ENCODE measurements at places on chromosomes 13 and 19. TPM values are rescaled to one million over a fixed set of nuclear protein-coding genes. Genes with fewer than 3 reads are reported as not detected.
A peak's percentile ranks its signal among the peaks of the same experiment; 100 is the strongest.

- no peak for DNase-seq
Measured at GRCh38 chr13:73767191-73767741, 366.9 kb downstream of the KLF12 start.

GRCh38 chr13:74287724-74288169 is 153.5 kb upstream of the KLF12 start:
- no peak for DNase-seq

DNA sequence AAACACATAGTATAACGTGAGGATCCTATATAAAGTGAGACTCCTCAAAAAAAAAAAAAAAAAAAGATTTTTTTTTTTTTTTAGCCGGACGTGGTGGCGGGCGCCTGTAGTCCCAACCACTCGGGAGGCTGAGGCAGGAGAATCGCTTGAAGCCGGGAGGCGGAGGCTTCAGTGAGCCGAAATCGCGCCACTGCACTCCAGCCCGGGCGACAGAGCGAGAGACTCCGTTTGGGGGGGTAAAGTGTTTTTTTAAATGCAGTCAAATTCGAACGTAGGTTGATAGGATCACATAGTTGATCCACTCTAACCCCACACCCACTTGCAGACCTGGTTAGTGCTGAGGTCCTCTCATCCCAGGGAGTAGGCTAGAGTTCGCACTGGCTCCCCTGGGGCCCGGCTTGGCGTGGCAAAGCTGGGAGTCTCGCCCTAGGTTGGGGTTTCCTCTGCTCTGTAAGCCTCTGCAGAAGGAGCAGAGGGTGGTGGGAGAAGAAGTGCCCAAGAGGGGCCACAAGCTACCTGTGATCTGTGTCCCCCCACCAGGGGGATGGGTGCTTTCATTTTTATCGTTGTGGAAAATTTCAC is 6.5 kb downstream of the RNF225 start:
- DNase-seq, result peak; percentile 16

DNA sequence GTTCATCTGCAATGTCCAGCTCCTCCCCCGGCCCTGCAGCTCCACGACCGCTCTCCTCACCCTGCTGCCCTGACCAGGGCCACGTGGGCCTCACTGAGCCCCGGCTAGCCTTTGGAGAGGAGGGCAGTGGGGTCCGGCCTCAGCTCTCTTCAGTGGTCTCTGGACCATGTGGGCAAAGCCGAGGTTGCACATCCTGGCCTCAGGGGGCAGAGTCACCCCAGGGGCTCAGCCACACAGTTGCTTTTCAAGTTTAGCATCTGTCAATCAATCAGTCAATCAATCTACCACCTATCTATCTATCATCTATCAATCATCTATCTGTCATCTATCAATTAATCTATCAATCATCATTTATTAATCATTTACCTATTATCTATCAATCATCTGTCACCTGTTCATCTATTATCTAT is 3.0 kb upstream of the DIRAS1 start:
- DNase-seq, result no peak

DNA sequence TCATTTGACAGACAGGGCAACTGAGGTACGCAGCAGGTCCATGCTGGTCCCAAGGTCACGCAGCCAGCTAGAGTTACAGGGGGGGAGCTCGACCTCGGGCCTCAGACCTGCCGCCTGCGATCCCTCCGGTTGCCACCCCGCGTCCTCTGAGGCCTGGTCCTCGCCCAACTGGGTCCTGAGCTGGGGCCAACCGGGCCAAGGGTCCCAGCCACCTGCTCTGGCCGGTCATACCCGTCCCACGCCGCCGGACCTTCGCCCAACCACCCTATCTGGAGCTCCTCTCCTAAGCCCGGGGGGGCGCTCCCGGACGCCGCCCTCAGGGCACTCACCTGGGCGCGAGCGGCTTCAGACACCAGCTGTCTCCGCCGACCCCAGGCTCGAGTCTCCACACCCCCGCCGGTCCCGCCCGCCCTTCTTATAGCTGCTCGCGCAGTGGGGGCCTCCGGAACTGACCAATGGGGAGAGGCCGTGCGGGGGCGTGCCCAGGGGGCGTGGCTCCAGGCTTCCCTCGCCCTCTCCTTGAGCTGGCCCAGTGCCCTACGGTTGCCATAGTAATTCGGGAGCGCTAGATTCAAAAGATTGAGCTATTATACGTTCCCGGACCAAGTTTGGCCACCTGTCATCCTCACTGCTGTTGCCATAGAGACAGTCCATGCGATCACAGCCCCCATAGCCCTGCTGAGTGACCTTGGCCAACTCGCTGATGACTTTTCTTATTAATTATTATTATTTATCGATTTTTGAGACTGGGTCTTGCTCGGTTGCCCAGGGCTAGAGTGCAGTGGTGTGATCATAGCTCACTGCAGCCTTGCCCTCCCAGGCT is at the start of gene PLIN5:
Gene PLIN5, minus strand, starts transcription at position 389 of the 823 bp plus-strand sequence. CDS start 1,150 bp downstream, outside the sequence.
- DNase-seq, result peak; percentile 99

DNA sequence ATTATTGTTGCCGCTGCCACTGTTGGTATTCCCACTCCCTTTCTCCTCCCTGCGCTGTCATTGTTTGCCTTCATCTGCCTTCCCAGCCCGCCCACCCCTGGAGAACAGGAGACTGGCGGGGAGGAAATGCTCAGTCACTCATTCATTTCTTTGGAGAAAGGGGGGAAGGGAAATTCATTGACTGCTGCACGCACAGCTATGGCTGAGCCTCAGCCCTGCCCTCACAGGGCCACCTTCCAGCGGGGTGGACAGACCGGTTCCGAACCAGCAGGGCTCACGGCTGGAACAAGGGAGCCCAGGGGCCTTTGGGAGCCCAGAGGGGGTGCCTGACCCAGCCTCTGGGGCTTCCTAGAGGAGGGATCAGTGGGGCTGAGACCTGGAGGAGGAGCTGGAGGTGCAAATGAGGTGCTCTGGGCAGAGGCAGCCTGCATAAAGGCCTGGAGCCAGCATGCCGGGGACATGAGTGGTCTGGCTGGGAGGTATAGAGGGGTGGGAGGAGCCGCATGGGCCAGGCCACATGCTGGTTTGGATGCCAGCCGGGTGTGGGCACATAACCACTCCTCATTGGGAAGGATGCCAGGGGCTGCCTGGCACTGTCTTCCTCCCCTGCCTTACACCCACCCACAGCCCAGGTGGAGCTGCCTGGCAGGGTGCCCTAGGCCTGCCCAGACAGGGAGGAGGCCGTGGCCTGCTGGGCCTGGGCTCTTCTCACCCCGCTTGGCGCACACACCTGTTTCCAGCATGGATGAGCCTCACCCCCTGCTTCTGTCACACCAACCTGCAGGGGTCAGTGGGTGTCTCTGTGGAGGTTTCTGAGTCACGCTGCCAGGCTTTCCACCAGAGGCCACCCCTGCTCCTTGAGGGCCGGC is 26.8 kb downstream of the PPP5C start:
- no peak for DNase-seq

DNA sequence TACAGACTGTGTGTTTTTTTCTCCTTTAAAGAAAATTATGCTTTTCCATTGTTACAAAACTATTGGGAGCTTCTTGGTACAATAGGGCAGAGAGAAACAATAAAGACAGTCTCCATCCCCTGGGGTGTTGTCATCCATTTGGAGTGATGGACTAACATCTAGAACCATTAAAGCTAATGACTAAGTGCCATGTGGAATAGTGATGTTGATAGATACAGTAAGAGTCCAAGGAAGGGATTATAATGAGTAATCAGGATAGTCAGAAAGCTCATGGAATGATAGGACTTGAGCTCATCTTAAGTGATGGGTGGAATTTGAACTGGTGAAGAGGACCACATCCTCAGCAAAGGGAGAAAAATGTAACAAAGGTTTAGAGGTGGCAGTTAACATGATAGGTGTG is 24.1 kb upstream of the FRY start:
- DNase-seq, result no peak

DNA sequence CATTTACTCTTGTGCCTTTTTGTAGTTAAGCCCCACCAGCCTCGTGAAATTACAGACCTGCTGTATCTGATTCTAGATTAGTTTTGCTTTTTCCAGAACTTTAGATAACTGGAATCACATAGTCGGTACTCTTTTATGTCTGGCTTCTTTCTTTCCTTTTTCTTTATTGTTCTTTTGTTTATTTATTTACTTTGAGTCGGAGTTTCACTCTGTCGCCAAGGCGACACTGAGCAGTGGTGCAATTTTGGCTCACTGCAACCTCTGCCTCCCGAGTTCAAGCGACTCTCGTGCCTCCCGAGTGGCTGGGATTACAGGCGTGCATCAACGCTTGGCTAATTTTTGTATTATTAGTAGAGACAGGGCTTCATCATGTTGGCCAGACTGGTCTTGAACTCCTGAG is 6.0 kb upstream of the NCCRP1 start:
- no peak for DNase-seq

DNA sequence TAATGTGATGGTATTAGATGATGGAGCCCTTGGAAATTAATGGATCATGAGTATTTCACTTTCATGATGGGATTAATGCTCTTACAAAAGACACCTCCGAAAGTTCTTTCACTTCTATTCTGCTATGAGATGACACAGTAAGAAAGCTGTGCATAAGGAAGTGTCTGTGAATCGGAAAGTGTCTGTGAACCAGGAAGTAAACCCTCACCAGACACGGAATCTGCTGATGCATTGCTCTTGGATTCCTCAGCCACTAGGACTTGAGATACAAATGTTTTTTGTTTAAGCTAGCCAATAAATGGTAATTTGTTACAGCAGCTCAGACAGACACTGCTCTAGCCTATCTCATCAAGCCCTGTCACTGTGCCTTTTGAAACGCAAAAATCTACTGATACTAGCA is 440.4 kb upstream of the PRR20A start:
- DNase-seq, result no peak

Gene IZUMO2
- polyA plus RNA-seq, result not detected

Gene RETN
- polyA plus RNA-seq, result not detected

Gene PDX1
- polyA plus RNA-seq, result not detected
